ENCODE measurements at places on chromosomes 2 and 18. TPM values are rescaled to one million over a fixed set of nuclear protein-coding genes. Genes with fewer than 3 reads are reported as not detected.

NAT8 gene
- not detected for total RNA-seq

CD28 gene
- total RNA-seq: 3.9 TPM

DNA sequence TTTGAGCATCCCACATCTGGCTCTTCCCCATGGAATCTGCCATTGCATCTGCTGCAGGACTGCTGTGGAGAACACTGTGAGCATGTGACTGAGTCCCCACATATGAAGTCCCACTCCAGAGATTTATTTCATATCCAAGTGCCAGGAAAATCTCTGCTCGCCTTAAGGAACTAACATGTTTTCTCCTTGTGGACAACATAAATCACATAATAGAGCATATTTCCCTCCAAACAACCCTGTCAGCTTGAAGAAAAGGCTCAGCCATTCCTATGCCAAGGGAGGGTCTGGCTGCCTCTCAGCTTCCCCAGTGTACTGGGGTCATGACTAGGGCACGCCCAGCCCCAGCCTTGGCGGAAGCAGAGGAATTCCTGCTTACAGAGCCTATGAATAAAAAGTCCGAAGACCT, 193.7 kb downstream of the DNER start:
- H3K27ac ChIP-seq: peak overlapping the region; percentile 84
- no peak overlapping the region for H3K4me3 ChIP-seq
- no peaks in the 10 kb centered on the region for H3K27me3 ChIP-seq
- H3K4me1 ChIP-seq: peaks cover 13% of the 10 kb centered on the region

DNA sequence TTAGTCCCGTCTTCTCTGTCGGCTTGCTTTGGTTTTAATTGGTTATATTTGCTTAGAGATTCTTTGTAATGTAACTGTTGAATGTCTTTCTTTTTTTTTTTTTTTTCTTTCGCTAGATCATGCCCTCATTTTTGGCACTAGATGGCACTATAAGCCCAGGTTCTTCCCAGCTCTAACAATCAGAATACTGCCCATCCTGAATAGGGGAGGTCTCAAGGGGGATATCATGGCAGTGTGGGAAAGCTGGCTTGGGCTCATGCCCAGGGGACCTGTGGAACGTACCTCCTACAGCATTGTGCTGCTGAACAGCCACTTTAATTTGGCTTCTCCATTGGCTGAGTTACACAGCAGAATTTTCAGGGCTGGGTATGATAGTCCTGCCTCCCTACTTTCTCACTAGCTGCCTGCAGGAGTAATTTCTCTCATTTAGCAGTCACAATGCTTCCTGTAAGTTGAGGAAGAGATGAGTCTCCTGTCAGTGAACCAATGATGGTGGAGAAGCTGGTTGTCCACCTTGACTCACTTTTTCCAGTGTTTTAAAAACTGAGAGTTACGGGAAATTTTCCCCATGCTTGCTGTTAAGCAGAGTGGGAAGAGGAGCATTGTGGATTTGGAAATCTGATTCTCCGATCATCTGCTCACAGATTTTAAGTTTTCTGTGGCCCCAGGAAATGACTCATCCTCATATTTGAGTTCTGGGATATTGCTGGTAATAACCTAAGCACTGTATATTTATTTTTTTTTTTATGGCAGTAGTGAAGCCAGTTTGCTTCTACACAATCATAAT, 47.2 kb downstream of the RAD51AP2 start:
- peak; percentile 0 for DNase-seq
- H3K27ac ChIP-seq: no peak overlapping the region
- H3K4me1 ChIP-seq: no peaks in the 10 kb centered on the region

GRCh38 chr18:3498698-3499471, 48.9 kb downstream of the TGIF1 start:
- DNase-seq: peak; percentile 64
- H3K4me1 ChIP-seq: peaks cover 7% of the 10 kb centered on the region
- no peaks in the 10 kb centered on the region for H3K36me3 ChIP-seq
- no peak overlapping the region for H3K27ac ChIP-seq
- H3K27me3 ChIP-seq: peaks cover 5% of the 10 kb centered on the region

Measured in muscle of leg (tissue), 16 donors.